ENCODE measurements at places on chromosomes 7 and 10.

GRCh38 chr7:83821866-83822265, 172.9 kb upstream of the SEMA3E start:
- DNase-seq: no peak

DNA sequence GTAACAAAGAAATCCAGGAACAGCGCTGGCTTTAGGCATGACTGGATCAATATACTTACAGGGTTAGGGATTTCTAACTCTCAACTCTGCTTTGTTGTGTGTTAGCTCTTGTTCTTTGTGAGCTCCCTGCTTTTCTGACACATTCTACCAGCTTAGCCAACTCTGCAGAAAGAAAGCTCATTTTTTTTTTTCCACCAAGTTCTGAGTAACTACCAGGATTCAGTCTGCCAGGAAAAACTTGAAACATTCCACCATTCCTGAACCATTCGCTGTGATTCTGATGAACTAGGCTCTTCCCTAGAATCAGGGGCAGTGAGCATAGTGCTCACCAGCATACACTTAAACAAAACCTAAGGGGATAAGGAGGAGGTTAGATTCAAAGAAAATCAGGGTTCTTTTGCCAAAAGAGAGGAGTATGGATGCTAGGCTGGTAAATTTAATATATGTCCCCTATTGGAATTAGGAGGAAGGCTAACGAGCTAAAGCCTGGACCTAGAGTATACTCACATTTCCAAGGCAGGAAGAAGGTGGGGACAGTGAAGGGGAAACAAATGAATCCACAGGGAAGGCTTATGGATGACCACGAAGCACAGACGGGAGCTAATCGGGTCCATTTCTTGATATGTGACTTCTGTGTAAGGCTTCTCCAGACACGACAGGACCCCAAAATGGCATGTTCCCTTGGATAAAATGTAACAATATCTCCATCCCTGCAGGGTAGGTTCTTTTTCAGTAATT, 183.4 kb downstream of the PRKG1 start:
- no peak for DNase-seq

DNA sequence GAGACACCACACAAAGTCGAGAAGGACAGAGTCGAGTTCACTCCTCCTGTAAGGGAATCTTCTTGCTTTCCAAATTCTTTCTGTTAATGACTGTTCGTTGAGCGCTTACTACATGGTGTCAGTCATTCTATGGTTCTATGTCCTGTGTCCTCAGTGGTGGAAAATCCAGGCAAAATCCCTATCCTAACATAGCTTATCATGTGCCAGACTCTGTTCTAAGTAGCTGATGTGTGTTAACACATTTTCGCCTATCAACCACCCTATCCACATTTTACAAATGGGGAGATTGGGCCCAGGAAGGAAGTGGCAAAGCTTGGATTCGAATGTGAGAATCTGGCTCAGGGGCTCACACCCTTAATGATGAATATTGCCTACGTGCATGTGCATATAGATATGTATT, 280.1 kb downstream of the GATA3 start:
- no peak for DNase-seq

DNA sequence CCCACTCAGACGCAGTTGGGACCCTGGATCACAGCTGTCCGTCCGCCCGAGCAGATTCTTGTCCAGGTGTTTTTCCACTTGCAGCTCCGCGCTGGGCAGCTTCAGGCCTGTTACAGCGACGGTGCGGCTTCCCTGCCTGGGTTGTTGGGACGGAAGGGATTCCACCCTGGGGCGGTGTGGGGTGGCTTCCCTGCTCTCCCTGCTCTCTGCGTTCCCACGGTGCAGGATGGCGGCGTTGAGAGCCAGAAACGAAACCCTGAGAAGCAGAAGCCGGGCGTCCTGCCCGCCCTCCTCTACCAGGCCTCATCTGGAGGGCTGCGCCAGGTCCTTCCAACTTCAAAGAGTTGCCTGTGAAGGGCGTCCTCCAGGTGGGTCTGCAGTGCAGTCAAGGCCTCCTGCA, 194.4 kb downstream of the ADARB2 start:
- DNase-seq: no peak

GRCh38 chr10:67861750-67862432, 22.6 kb upstream of the SIRT1 start:
- no peak for DNase-seq

- DNase-seq: no peak
Observed at GRCh38 chr7:130956417-130957136, 222.6 kb upstream of the KLF14 start.

DNA sequence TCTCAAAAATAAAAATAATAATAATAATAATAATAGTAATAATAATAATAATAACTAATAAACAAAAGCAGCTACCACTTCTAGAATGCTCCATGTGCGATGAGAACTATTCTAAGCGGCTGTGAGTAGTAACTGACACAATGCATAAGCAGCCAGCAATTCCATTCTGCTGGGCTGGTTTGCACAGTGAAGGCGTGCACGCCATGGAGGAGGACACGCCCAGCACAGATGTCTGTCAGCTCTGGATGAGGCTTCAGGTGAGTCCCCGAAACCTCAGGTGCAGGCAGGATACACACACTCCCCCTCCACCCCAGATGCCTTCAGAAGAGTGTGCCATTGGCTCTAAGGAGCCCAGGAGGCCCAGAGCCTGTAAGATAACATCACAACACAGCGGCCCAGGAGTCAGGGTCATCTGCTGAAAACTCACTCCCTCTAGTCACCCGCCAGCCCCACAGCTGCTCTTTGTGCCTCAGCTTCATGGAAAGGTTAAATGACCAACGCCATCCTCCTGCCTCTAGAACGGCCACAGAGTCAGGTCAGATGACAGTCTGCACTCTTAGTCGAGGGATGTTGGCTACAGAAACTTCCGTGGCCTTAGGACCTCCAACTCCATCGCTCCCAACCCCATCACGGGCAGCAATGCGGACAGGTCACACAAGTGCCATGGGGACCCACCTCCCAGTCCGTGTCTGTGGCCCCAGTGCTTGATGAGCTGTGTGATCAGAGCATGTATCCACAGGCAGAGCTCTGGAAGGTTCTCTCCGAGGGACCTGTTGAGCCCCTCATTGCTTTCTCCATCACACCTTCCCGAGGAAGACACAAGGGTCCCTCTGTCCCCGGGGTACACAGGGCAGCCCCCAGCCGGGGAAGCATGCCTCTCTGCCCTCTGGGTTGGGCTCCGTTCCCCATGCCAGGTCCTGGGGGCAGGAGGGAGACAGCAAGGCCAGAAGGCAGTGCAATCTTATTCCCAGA, 103.9 kb downstream of the CTBP2 start:
- DNase-seq: no peak

All from activated CD8-positive, alpha-beta memory T cell treated with anti-CD3 and anti-CD28 coated beads for 4 hours (primary cell).